Stimulated activated CD4-positive, alpha-beta T cell treated with anti-CD3 and anti-CD28 coated beads, Interleukin-1b, Interleukin-23, amount 100 ng/mL, for 1 hour (primary cell): ENCODE measurements at places on chromosomes 7 and 10.

DNA sequence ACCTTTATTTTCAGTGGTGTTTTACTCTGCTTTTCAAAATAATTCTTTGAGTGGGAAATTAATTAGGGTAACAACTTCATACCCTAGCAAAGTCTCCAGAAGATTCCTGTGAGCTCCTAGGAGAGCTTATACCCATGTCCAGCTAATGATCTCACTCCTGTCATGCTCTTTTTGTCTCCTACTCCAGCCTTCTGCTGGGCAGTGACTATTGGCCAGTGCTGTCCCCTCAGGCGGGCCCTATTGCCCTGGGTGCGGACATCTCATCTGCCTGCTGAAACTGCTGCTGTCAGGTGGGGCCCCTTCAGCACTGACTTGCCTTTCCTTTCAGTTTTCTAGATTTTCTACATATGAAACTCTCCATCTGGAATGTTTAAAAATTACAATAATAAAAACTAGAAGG lies 80.3 kb downstream of the EBLN1 start:
- no peak for DNase-seq

- peak; percentile 55 for DNase-seq
Observed at GRCh38 chr10:69087590-69088470, at the start of gene SRGN. TSS of gene SRGN (plus strand) at chr10:69088103. CDS start at chr10:69088158, 55 bp downstream.

DNA sequence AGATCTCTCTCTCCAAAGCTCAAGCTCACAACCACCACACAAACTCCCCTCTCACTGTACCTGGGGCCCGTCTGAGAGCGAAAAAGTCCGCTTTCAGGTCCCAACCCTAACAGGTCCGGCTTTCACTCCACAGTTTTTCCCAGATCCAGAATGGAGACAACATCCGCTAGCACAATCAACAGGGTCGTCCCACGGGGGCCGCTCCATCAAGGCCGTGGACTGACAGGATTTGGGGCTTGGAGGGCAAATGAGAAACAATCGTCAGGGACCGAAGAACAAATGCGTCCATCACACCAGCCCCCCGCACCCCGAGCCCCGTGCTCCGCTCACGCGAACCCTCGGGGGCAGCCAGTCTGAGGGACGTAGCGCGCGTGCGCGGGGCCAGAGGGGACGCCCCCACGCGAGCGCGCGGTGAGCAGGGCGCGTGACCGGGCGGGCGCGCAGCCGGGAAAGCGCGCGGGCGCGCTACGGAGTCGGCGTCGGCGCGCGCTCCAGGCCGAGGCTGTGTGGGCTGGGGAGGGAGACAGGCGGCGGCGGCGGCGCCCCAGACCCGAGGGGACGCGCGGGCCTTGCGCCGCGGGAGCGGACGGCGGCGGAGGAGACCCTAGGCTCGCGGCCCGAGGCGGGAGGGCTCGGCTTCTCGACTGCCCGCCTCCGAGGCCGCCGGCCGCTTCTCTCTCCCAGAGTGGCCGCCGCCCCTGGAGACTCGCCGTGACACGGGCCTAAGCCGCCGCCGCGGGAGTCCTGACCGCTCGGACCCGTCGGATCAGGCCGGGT lies at the start of gene SLK:
Gene SLK, plus strand, starts transcription at position 470 of the 777 bp plus-strand sequence. CDS start 606 bp downstream, outside the sequence.
- peak; percentile 69 for DNase-seq

- no peak for DNase-seq
Observed at GRCh38 chr7:36598054-36598674, 126.1 kb downstream of the AOAH start.

- no peak for DNase-seq
Observed at GRCh38 chr7:128835790-128836641, 5.8 kb downstream of the FLNC start.

DNA sequence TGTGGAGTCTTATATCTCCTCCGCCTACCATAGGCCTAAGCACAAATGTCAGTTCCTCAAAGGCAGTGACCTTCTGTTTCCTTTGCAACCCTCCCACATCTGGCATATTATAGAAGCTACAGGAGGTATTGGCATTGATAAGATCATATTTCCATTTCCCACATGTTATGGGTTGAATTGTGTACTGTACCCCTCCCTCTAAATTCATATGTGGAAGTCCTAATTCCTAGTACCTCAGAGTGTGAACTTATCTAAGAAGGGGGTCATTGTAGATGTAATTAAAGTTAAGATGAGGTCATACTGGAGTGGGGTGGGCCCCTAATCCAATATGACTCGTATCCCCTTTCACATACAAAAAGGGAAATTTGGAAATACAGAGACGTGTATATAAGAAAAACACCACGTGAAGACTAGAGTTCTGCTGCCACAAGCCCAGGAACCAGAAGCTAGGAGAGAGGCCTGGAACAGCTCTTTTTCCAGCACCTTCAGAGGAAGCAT lies 6.1 kb upstream of the LAMB4 start:
- DNase-seq = no peak

GRCh38 chr7:83467493-83467892 lies 181.4 kb downstream of the SEMA3E start:
- DNase-seq = no peak

DNA sequence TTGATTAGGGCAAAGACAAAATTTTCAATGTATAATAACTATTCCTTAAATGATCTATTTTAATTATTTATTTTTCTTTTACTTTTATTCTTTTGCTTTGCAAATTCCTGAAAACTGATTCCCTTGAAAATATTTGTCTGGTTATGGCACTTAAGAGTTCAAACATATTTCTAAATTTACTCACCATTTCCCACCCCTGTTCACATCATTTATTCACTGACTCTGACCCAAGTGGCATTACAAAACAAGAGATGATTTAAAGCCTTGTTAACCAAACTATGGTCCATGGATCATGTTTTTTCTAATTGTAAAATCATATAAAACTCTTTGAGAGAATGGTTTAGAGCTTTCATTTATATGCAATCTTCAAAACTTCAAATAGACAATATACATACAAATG lies 1256.1 kb upstream of the LRRN3 start:
- no peak for DNase-seq

DNA sequence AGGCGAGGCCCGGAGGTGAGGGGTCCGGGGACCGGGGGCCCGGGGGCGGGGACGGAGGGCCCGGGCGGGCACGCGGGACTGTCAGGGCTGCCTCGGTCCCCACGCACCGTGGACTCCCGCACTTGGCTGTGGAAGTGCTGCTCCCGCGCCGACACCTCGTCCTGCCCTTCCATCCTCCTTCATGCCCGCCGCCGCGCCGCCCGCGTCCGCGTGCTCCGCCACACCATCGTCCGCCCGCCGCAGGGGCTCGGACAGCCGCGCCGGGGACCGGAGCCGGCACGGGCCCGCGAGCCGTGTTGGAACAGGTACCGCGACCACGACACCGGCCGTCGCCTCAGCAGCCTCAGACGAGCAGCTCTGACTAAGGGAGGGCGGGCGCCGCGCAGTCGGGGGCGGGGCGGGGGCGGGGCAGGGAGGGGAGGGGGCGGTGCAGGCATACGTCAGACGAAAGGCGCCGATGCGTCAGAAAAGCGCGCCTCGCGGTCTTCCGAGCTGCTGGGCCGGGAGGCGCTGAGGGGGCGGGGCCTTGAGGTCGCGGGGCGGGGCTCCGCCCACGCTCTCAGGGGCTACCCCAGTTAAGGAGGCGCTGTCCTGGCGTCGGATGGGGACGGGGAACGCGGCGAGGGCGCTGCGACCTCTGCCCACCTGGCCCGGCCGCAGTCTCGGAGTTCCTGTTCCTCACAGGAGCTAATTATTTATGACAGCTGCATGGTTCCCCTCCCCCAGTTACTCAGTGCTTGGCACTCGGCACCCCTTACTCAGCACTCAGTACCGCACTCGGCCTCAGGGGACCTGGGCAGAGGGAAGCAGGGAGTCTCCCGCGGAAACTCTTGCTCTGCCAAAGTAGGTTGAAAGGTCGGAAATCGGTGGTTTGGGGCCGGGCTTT lies at the start of gene LMBR1:
Gene LMBR1, minus strand, starts transcription at position 363 of the 886 bp plus-strand sequence. Its CDS starts 190 bp downstream, at position 173.
- peak; percentile 96 for DNase-seq
